NCI-H2227 treated with DMSO at 0.1 percent for 48 hours (cell line): ENCODE measurements at places on chromosomes 3 and 15.

GRCh38 chr3:46898321-46899150 is 21.0 kb downstream of the PTH1R start:
- DNase-seq = no peak

DNA sequence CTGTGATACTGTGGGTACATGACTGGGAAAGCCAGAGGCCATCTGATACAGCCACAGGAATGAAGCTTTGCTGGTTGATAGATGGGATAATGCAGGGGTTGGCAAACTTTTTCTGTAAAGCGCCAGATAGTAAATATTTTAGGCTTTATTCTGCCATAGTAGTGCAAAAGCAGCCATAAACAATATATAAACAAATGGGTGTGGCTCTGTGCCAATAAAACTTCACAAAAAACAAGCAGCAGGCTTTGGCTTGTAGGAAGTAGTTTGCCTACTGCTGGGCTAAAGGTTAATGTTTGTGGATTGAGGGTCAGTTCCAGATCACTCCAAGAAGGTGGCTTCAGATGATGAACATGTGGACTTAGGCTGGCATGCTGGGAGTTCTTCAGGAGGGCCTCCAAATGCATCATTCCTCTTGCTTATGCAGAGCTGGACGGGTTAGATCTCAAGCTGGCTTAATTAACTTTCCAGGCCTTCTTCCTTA is 305.7 kb downstream of the RPLP1 start:
- DNase-seq = no peak

DNA sequence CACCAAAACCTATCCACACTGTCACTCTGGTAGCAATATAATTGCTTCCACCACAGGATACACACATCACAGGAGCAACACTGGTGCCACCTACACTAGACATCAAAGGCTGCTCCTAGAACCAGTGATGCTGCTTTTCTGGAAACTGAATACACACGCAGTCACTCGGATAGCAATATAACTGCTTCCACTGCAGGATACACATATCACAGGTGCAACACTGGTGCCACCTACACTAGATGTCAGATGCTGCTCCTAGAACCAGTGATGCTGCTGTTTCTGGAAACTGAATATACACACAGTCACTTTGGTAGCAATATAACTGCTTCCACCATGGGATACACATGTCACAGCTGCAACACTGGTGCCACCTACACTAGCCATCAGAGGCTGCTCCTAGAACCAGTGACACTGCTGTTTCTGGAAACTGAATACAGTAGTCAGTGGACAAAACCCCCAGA is 6.9 kb upstream of the TNFSF10 start:
- DNase-seq = no peak

DNA sequence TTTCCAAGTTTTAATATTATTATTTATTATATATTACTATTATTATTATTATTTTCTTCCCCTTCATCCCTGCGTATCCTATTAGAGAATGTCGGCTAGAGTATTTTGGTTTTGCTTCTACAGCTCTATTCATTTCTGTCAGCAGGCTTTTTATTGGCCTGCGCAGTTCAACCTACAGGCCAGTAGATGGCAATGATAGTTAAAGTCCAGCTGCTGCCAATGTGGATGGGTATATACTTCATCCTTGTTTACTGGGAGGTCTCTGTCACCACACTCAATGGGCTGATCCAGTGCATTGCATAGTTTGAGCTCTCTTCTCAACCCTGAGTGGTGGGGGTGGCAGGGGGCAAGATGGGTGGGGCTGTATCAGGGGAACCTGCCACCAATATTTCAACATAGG is 799.8 kb downstream of the NSUN3 start:
- DNase-seq = no peak

DNA sequence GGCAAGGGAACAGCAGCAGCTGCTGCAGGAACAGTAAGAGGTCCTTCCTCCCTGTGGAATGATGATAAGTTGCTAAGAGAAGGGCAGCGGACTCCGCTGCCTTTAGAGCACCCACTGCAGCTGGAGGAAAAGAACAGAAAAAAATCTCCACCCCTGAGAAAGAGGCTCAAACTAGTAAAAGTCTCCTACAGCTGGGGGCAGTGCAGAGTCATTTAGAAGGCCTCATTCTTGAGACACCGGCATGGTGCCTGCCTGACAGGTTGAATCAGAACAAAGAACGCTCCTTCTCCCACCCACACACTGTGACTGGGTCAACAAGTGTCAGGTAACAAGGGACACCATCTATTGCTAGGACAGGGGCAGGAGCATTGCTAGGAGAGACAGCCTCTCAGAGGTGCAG is 188.4 kb downstream of the ABHD5 start:
- no peak for DNase-seq

DNA sequence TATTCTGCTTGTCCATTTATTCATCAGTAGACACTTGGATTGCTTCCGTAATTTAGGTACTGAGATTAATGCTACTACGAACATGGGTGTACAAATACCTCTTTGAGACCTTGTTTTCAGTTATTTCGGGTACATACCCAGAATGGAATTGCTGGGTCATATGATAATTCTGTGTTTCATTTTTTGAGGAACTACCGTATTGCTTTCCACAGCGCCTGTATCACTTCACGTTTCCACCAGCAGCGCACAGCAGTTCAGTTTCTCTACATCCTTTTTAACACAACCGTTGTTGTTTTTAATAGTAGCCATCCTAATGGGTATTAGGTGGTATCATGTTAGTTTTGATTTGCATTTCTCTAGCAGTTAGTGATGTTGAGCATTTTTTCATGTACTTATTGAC is 9.5 kb downstream of the PAK2 start:
- no peak for DNase-seq

GRCh38 chr3:64445109-64445943 is 220.1 kb upstream of the PRICKLE2 start:
- DNase-seq = peak; percentile 37

- no peak for DNase-seq
Measured at GRCh38 chr3:98457543-98457942, 5.5 kb upstream of the OR5K1 start.

DNA sequence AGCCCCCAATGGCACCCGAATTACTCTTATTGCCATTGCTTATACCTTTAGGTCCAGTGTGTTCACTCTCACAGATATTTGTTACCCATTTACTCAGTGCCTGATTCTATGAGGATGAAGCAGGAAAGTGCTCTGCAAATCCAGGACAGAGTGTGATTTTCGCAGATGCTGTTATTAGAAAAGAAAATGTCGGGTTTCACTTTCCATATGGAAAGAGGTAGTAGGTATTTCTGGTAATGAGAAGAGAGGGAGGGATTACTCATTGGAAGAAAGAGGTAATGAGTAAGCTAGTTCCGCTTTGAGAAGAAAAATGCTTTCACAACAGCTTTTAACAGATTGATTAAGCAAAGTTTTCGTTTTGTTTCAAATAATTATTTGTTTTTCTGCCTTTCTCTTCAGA is 336.3 kb upstream of the CFAP20DC start:
- no peak for DNase-seq

GRCh38 chr3:18747383-18747782 is 322.2 kb upstream of the SATB1 start:
- no peak for DNase-seq
